ENCODE measurements at places on chromosomes 16 and 17.

DNA sequence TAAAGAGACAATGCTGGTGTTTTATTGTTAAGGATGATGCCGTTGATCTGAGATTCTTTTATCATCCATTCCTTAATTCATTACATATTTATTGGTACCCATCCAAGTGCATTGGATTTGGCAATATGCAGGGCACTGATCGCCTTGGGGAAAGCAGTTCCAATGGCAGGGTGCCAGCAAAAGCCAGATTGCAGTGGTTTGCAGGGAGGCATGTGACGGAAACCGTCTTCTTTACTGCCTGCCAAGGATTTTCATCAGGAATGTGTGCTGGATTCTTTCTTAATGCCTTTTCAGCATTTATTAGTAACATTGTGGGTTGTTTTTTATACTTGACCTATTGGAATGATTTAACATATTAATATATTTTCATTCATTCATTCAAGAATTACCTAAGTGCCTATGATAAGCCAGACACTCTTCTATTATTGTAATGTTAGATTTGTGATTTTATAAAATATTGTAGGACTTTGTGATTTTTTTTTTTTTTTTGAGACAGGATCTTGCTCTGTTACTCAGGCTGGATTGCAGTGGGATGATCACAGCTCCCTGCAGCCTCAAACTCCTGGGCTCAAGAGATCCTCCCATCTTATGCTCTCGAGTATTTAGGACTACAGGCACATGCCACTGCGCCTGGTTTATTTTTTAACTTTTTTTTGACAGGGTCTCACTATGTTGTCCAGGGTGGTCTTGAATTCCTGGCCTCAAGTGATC is 93.4 kb upstream of the TNRC6A start:
- DNase-seq: no peak

- no peak for DNase-seq
Measured at GRCh38 chr17:73166731-73167581, 2.1 kb downstream of the SSTR2 start.

DNA sequence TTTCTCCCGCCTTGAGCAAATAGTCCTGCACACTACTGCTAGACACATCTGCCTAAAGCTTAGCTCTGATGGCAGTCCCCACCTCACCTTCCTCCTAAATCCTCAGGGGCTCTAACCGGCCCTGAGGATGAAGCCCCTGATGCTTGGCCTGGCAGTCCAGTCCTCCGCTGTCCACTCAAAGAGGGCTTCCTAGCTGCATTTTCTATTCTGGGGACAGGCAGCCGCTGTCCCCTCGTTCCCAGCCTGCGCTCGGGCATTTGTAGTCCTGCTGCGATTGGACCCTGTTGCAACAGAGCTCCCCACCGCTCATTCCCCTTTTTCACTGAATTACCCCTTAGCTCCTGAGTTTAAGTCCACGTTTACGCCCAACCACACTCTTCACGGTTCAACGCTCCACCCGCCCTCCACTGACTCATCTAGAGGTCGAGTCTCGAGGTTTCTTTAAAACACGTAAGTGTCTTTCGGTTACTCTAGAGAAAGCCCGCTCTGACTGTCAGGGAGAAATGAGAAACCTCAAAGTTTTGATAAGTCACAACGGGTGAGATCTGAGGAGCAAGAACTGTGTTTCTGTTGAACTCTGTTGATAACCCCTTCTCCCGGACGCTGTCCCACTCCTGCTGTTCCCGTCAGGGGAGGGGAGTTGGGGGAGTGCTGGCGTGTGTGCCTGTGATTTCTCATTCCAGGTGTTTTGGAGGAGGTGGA is 4.5 kb downstream of the CCR7 start:
- peak; percentile 66 for DNase-seq

- DNase-seq: no peak
Measured at GRCh38 chr17:79792984-79793923, 3.6 kb downstream of the CBX8 start.

DNA sequence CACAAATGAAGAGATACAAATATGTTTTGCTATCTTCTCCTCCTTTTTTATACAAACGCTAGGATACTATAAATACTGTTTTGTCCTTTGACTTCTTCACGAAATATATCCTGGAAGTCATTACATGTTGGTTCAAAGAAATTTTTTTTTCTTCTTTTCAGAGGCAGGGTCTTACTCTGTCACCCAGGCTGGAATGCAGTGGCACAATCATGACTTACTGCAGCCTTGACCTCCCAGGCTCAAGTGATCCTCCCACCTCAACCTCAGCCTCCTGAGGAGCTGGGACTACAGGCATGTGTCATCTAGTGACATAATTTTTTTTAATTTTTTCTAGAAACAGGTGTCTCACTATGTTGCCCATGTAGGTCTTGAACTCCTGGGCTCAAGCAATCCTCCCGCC is 16.1 kb downstream of the CMC2 start:
- DNase-seq: no peak
